Temporal lobe (tissue), 4 donors: ENCODE measurements at places on chromosomes 11 and 22. TPM values are rescaled to one million over a fixed set of nuclear protein-coding genes. Genes with fewer than 3 reads are reported as not detected.

Gene DUSP8
- 7.6 TPM for total RNA-seq

Gene UPB1
- total RNA-seq: 0.25 TPM

Gene TRPM5
- total RNA-seq: not detected

Gene NRGN
- 1.5 TPM for total RNA-seq

Gene RFPL3
- total RNA-seq: not detected

Gene ZNF214
- 10.1 TPM for total RNA-seq
